ACHN (cell line): ENCODE measurements at places on chromosomes 7 and 10.

GRCh38 chr7:148589640-148590039 is 926 bp upstream of the C7orf33 start:
- no peak for DNase-seq

GRCh38 chr10:72277340-72277995 is 3.7 kb downstream of the DDIT4 start:
- DNase-seq = peak; percentile 35

GRCh38 chr10:57898231-57898630 is 369.5 kb downstream of the IPMK start:
- no peak for DNase-seq

GRCh38 chr7:12640299-12641096 is 46.9 kb upstream of the ARL4A start:
- DNase-seq = no peak

GRCh38 chr7:98234429-98235147 is 17.4 kb downstream of the TECPR1 start:
- no peak for DNase-seq
